ENCODE measurements at places on chromosomes 1 and 21.

- H3K36me3 ChIP-seq, result no peaks in the 10 kb centered on the region
- H3K27ac ChIP-seq, result no peak overlapping the region
- H3K4me3 ChIP-seq, result no peak overlapping the region
- H3K27me3 ChIP-seq, result no peaks in the 10 kb centered on the region
- no peak for DNase-seq
Measured at GRCh38 chr1:162091681-162092524, 22.4 kb downstream of the NOS1AP start.

- H3K4me3 ChIP-seq, result no peak overlapping the region
- peaks cover 50% of the 10 kb centered on the region for H3K36me3 ChIP-seq
- H3K27me3 ChIP-seq, result no peaks in the 10 kb centered on the region
- H3K4me1 ChIP-seq, result peaks cover 14% of the 10 kb centered on the region
Measured at GRCh38 chr1:157136133-157136532, 2.1 kb downstream of the ETV3 start.

DNA sequence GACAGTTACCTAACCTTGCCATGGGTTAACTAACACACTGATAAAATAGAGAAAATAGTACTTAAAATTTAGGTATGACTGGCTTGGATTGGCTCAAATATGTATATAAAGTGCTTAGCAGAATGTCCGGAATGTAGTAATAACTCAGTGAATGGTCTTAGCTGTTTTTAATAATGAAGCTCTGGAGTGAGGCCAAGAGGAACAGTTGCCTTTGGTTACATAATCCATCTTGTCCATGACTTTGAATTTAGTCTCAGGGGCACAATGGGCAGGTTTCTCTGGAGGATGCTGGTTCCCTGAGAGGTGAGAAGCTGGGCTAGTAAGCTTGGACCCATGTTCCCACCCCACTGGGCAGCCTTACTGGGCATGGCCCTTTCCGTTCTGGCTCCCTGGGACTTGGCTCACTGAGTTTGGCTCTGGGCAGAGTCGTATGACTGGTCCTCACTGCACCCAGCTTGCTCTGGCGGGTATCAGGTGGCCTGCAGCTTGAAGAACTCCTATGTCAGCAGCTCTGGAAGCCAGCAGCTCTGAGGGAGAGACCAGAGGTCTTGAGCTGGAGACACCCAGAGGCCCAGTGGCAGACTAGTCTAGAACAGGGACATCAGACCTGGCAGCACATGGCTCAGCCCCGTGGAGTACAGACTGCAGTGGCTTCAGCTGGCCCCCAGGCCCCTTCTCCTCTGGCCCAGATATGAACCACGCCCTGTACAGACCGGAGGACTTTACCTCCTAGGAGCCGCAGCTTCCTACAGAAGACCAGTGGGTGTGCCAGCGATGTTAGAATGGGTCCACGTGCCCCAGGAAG, 40.4 kb downstream of the TENT5C start:
- no peaks in the 10 kb centered on the region for H3K36me3 ChIP-seq
- peak; percentile 26 for DNase-seq
- H3K4me1 ChIP-seq, result no peaks in the 10 kb centered on the region
- H3K4me3 ChIP-seq, result no peak overlapping the region
- H3K27me3 ChIP-seq, result no peaks in the 10 kb centered on the region
- H3K27ac ChIP-seq, result no peak overlapping the region

DNA sequence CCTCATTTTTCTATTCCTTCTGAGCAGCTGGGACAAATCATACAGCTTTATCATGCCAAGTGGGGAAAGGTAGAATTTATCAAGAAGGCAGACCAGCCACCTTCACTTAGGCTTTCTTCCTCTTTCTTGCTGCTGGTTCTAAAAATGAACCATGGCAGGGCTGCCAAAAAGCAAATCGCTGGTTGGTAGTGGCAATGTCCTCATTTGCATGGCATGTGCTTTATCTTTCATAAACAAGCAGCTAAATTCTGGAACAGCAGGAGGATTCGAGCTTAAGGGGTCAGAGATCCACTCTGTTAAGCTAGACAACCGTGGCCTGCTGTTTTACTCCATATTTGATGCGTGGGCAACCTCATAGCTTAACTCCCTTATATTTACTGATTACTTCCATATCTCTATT, 91.3 kb downstream of the RPE65 start:
- no peak overlapping the region for H3K27ac ChIP-seq
- no peak overlapping the region for H3K4me3 ChIP-seq
- H3K4me1 ChIP-seq, result no peaks in the 10 kb centered on the region
- no peaks in the 10 kb centered on the region for H3K36me3 ChIP-seq
- DNase-seq, result no peak
- H3K27me3 ChIP-seq, result no peaks in the 10 kb centered on the region

GRCh38 chr21:42973991-42974831, at the start of gene PKNOX1:
TSS of gene PKNOX1 (plus strand) at chr21:42974562. CDS start at chr21:43004382, 29,820 bp downstream.
- H3K4me3 ChIP-seq, result peak within 1 kb of the TSS; percentile 54
- peaks cover 7% of the 10 kb centered on the region for H3K4me1 ChIP-seq
- H3K27me3 ChIP-seq, result no peaks in the 10 kb centered on the region
- peak within 1 kb of the TSS; percentile 82 for H3K27ac ChIP-seq

DNA sequence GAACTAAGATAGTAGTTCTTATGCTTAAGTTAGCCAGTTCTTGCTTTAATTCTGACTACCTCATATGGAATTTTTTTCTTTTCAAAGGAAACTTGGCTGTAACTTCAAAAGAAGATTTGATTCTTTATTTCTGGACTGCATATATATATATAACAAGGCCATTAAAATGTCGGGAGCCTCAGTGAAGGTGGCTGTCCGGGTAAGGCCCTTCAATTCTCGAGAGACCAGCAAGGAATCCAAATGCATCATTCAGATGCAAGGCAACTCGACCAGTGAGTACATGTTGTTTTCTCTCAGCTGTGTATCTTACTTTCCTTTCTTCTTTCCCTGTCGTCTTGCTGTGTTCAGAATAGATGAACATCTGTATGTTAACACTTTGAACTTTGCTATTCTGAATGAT, 21.8 kb downstream of the KIF1B start:
- H3K4me1 ChIP-seq, result peaks cover 3% of the 10 kb centered on the region
- H3K27ac ChIP-seq, result no peak overlapping the region
- DNase-seq, result no peak
- no peaks in the 10 kb centered on the region for H3K27me3 ChIP-seq
- no peak overlapping the region for H3K4me3 ChIP-seq

DNA sequence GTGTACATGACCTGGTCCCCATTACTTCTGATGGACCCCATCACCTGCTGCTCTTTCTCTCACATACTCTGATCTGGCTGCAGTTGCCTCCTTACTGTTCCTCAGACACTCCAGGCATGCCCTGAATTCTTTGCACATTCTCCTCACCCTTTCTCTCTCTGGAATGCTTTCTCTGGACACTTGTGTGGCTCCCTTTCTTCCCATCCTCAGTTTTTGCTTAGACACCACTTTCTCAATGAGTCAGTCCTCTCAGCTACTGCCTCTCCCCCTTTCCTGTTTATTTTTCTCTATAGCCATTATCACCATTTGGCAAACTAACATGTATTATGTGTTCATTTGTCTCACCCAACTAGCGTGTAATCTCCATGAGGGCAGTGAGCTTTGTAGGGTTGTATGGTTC, 28.1 kb downstream of the PLXNA2 start:
- no peaks in the 10 kb centered on the region for H3K27me3 ChIP-seq
- peaks cover 30% of the 10 kb centered on the region for H3K36me3 ChIP-seq
- peaks cover 37% of the 10 kb centered on the region for H3K4me1 ChIP-seq
- no peak overlapping the region for H3K4me3 ChIP-seq
- no peak overlapping the region for H3K27ac ChIP-seq
- no peak for DNase-seq

- H3K27me3 ChIP-seq, result no peaks in the 10 kb centered on the region
- H3K4me1 ChIP-seq, result no peaks in the 10 kb centered on the region
- DNase-seq, result no peak
- peaks cover 13% of the 10 kb centered on the region for H3K36me3 ChIP-seq
Measured at GRCh38 chr1:92638498-92638897, 146.4 kb downstream of the EVI5 start.

GRCh38 chr1:28247612-28248272, 11.6 kb upstream of the SESN2 start:
- H3K4me1 ChIP-seq, result peaks cover 37% of the 10 kb centered on the region
- H3K36me3 ChIP-seq, result peaks cover 3% of the 10 kb centered on the region
- peak overlapping the region; percentile 86 for H3K27ac ChIP-seq
- H3K4me3 ChIP-seq, result no peak overlapping the region

DNA sequence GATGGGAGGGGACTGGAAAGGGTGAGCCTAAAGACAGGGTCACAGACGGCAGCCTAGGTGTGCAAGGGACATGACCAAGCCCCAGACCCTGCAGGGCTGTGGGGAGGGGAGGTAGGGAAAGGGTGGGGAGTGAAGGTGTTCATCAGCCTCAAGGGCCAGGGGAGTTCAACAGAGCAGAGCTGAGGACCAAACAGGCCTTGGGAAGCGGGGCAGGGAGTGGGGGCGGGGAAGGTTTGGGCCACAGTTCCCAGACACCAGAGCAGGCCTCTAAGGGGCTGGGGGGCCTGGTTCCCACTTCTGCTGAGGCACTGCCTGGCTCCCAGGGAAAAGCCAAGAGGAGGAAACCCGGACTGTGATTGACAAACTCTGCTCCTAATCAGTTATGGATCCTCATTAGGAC, 456.3 kb downstream of the MATN1 start:
- no peaks in the 10 kb centered on the region for H3K36me3 ChIP-seq
- peaks cover 12% of the 10 kb centered on the region for H3K27me3 ChIP-seq
- peak; percentile 18 for DNase-seq
- H3K4me3 ChIP-seq, result no peak overlapping the region
- H3K27ac ChIP-seq, result no peak overlapping the region

DNA sequence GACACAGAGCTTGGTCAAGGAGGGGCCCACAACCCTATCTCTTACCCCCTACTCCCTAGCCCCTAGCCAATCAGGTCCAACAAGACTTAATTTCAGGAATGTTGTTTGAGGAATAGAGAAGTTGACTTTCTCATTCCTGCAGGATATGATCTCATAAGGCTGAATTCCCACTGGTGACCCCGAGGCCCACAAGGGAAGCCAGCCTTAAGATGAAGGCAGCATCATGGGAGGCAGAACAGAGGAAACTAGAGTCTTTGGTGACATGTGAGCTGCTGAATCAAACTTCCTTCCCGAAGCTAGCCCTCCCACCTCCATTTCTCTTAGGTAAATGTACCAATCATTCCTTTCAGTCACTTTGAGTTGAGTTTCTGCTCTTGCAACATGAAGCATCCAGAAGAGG, 9.1 kb upstream of the PDIK1L start:
- H3K36me3 ChIP-seq, result no peaks in the 10 kb centered on the region
- H3K27ac ChIP-seq, result no peak overlapping the region
- peaks cover 2% of the 10 kb centered on the region for H3K4me1 ChIP-seq
- H3K4me3 ChIP-seq, result no peak overlapping the region

DNA sequence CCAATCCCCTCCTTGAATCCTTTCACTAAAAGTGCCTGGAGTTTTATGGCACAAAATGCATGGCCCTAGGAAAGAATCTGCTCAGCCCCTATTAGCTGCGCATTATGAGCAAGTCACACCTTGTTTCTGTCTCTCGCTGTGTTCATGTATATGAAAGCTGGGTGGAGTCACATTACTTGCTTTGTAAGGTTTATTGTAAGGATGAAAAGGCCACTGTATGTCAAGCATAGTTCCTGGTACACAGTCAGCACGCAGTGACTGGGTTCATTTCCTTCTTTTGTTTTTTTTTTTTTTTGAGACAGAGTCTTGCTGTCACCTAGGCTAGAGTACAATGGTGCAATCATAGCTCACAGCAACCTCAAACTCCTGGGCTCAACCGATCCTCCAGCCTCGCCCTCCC, 6.7 kb upstream of the SLC9A1 start:
- no peak overlapping the region for H3K27ac ChIP-seq
- H3K36me3 ChIP-seq, result no peaks in the 10 kb centered on the region
- no peak for DNase-seq
- no peaks in the 10 kb centered on the region for H3K27me3 ChIP-seq

DNA sequence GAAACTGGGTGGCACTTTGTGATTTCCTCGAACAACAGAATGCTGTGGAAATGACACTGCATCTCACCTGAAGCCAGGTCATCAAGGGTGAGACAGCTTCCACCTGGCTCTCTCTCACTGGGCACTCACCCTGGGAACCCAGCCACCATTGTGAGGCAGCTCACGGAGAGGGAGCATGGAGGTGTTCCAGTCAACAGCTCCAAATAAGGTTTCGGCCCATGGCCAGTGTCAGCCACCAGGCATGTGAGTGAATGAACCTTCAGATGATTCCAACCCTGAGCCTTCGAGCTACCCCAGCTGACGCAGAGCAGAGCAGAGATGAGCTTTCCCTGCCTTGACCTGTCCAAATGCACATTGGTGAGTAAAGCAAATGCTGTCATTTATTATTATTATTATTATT, 58.1 kb downstream of the SYDE2 start:
- H3K4me3 ChIP-seq, result no peak overlapping the region
- H3K27ac ChIP-seq, result no peak overlapping the region
- no peaks in the 10 kb centered on the region for H3K4me1 ChIP-seq
- no peak for DNase-seq
- no peaks in the 10 kb centered on the region for H3K36me3 ChIP-seq

DNA sequence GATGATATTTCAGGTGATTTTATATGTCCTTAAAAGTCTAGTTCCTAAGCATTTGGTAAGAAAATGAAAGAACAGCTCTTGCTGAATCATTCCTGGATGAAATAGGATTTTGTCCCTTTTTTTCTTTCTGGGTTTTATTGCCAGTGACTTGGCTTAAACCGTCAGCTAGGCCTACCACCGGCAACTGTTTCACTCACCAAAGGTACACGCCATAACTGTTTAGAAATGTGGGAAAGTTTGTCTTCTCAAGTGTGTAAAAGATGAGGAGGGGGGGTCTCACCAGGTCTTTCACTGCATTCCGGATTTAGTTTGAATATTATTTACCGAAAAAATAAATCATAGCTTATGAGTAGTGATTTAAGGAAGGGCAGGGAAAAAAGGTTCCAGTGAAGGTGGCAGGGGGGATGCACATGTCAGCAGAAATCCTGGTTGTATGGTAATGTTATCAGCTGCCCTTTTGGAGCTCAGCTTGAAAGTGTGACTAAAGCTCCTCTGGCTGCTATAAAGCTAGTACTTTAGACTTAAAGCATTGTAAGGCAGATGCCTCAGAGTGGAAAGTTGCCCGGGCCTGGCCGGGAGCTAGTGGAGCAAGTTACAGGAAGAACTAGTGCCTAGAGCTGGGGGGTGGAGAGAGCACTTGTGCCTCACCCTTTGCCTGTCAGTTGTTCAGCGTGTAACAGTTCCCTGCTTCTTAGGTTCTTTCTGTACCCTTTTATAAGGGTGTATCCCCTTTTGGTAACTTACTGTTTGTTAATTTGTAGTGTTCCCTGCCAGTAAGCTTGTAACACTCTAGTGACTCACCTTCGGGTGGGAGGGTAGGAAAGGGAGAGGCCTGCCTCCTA, 3.1 kb downstream of the ATP1A1 start:
- peak overlapping the region; percentile 66 for H3K4me3 ChIP-seq
- H3K4me1 ChIP-seq, result peaks cover 26% of the 10 kb centered on the region
- peak overlapping the region; percentile 92 for H3K27ac ChIP-seq
- H3K36me3 ChIP-seq, result no peaks in the 10 kb centered on the region

Data from RWPE2 (cell line).